Renal cortical epithelial cell (primary cell): ENCODE measurements at places on chromosomes 2 and 18. TPM values are rescaled to one million over a fixed set of nuclear protein-coding genes. Genes with fewer than 3 reads are reported as not detected.

Gene SCYGR8
- not detected in 2 replicates for total RNA-seq

Gene CCL20
- total RNA-seq: 1.4 and 204 TPM in 2 replicates

Gene CNOT11
- 37.0 and 39.4 TPM in 2 replicates for total RNA-seq

Gene GKN2
- total RNA-seq: not detected in 2 replicates

Gene NOTO
- not detected in 2 replicates for total RNA-seq

Gene VSNL1
- 0.05 TPM in 1 of 2 replicates, not detected in the other for total RNA-seq

Gene TBR1
- under 0.01 TPM in 1 of 2 replicates, not detected in the other for total RNA-seq

Gene AAMP
- 144 and 167 TPM in 2 replicates for total RNA-seq

Gene ANKRD53
- 0.30 TPM in 1 of 2 replicates, not detected in the other for total RNA-seq

Gene RAD51AP2
- under 0.01 TPM in 1 of 2 replicates, not detected in the other for total RNA-seq

Gene LGALSL
- 4.6 and 16.0 TPM in 2 replicates for total RNA-seq

Gene SAG
- not detected in 2 replicates for total RNA-seq

Gene MROH2A
- 0.15 TPM in 1 of 2 replicates, not detected in the other for total RNA-seq

Gene AKAIN1
- total RNA-seq: not detected in 2 replicates

Gene IL18RAP
- total RNA-seq: not detected in 2 replicates

Gene SLC4A5
- total RNA-seq: 0.89 and 1.2 TPM in 2 replicates

Gene COBLL1
- 11.6 and 117 TPM in 2 replicates for total RNA-seq

Gene PAX8
- 86.5 and 273 TPM in 2 replicates for total RNA-seq

Gene TSGA10
- 13.9 and 21.6 TPM in 2 replicates for total RNA-seq

Gene C1QL2
- total RNA-seq: not detected in 2 replicates

Gene CCDC74A
- 1.6 and 9.1 TPM in 2 replicates for total RNA-seq

Gene MAP3K19
- not detected in 2 replicates for total RNA-seq

Gene RIT2
- total RNA-seq: not detected in 2 replicates

Gene SLC35G4
- total RNA-seq: not detected in 2 replicates

Gene SIX3
- total RNA-seq: not detected in 2 replicates

Gene CNGA3
- total RNA-seq: not detected in 2 replicates

Gene NDUFV2
- 114 and 133 TPM in 2 replicates for total RNA-seq

Gene TUBA3E
- total RNA-seq: not detected in 2 replicates

Gene DSG1
- total RNA-seq: not detected in 2 replicates

Gene CAB39
- total RNA-seq: 148 and 169 TPM in 2 replicates

Gene STARD6
- 0.15 and 0.69 TPM in 2 replicates for total RNA-seq

Gene KCTD18
- total RNA-seq: 19.5 and 21.9 TPM in 2 replicates

Gene PLA2R1
- total RNA-seq: 10.2 and 17.8 TPM in 2 replicates

Gene RIOK3
- total RNA-seq: 59.2 and 102 TPM in 2 replicates

Gene PMAIP1
- 11.6 and 69.3 TPM in 2 replicates for total RNA-seq

Gene C2orf92
- 0.17 and 3.9 TPM in 2 replicates for total RNA-seq

Gene CXCR2
- total RNA-seq: not detected in 2 replicates

Gene CD8A
- 0.17 TPM in 1 of 2 replicates, not detected in the other for total RNA-seq

Gene CERKL
- total RNA-seq: 0.17 and 1.2 TPM in 2 replicates
